Putamen (tissue), 1 donor: ENCODE measurements at places on chromosomes 7 and 10.

DNA sequence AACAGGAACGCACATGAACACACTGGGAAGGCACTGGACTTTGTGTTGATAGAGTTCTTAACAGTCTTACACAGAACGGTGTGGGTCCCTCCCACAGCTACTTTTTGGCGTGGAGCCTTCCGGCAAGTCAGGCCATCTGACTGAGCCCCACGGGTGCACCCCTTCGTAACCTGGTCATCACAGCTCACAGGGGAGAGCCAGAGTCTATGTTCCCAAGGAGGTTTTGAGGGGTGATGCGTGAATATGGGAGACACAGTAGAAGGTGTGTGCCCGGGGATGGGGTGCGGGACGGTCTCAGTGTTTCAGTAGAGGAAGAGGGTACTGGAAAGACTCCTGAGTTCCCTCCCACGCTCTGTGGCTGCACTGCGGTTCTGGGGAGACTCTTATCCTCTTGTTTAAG lies 291.7 kb downstream of the DNAJB6 start:
- DNase-seq = no peak

DNA sequence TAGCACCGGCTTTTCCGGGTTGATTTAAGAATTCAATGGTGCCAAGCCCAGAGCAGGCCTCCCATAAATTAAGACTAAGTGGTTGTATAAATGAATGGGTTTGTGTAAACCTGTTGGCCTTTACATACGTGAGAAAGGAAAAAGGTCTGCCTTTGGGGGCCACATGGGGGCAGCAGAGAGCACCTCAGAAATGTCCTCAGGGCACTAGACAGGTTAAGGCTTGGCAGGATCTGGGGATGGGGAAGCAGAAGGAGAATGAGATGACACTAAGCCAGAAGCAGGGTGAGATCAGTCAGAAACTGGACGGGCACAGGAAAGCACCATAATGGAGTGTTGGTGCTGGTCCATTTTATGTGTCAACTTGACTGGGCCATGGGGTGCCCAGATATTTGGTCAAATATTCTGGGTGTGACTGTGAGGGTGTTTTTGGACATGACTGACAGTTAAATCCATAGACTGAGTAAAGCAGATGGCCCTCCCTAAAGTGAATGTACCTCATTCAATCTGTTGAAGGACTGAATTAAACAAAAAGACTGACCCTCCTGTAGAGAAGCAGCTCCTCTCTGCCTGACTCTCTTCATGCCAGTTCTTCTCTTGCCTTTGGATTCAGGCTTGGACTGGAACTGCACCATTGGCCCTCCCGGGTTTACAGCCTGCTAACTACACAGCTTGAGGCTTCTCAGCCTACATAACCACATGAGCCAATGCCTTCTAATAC lies 58.9 kb downstream of the FRMPD2 start:
- no peak for DNase-seq

- DNase-seq = no peak
These were observed 1189.6 kb upstream of the C7orf33 start for GRCh38 chr7:147400925-147401324.

- DNase-seq = no peak
These were observed 79.7 kb downstream of the FRMPD2 start for GRCh38 chr10:48194830-48195229.

GRCh38 chr10:101444058-101444898 lies 90.3 kb downstream of the BTRC start:
- DNase-seq = no peak

GRCh38 chr7:157442456-157442855 lies 105.7 kb downstream of the DNAJB6 start:
- DNase-seq = no peak

DNA sequence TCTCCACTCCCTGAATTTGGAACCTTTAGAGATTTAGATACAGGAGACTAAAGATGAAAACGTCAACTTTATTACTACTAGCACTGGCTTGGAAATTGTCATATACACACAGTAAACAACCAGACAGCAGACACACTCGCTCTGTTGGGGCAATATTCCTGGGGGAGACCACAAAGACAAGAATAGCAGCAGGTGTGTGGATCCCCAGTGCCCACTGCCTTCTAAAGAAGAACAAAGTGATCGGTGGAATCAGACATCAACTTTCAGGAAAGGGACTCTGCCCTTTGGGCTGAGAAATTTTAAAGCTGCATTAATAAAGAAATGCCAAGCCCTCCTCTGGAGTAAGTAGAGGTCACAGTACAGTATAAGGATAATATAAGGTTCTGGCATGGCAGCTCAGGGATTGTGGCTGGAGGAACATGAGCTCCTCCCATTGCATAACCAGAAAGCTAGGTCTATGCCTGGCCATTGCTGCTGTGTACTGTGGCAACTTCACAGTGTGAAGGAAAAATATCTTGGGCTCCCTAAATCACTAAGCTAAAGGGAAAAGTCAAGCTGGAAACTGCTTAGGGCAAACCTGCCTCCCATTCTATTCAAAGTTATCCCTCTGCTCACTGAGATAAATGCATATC lies 57.1 kb upstream of the ANKRD1 start:
- DNase-seq = no peak

DNA sequence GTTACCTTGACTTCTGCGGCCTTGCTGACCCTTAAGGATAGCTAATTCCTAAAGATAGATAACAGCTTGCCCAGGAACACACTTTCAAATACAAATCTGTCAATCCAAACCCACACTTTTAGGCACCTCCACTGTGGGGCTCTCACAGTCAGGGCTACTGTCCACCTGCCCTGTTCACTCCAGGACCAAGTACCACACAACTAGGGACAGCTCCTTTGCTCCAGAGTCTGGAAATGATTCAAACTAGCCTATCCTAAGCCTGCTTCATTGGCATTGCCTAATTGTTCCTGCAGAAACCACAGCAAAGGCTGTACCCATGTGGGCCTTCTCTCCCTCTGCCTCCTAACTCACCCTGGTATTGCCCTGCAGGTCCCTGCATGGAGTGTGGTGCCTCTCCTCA lies 538.9 kb upstream of the IGFBP3 start:
- no peak for DNase-seq

- DNase-seq = no peak
These were observed 258.0 kb upstream of the PRKCQ start for GRCh38 chr10:6838118-6838517.

GRCh38 chr10:89666138-89666537 lies 21.1 kb upstream of the PANK1 start:
- DNase-seq = no peak
